ENCODE measurements at places on chromosomes 12 and 14. TPM values are rescaled to one million over a fixed set of nuclear protein-coding genes. Genes with fewer than 3 reads are reported as not detected.

KCNH3 gene
- total RNA-seq, result 5.1 TPM

SENP1 gene
- 45.6 TPM for total RNA-seq

PTPRB gene
- not detected for total RNA-seq

KLRC3 gene
- 1.3 TPM for total RNA-seq

ZNF605 gene
- 9.9 TPM for total RNA-seq

CPM gene
- total RNA-seq, result 0.34 TPM

KCNMB4 gene
- 0.60 TPM for total RNA-seq

SMIM41 gene
- not detected for total RNA-seq

SYNE3 gene
- 91.5 TPM for total RNA-seq

AMHR2 gene
- not detected for total RNA-seq

TMEM116 gene
- 13.1 TPM for total RNA-seq

KRT73 gene
- 0.45 TPM for total RNA-seq

RTN1 gene
- total RNA-seq, result not detected

DLK1 gene
- total RNA-seq, result not detected

MDGA2 gene
- total RNA-seq, result not detected

PPM1A gene
- total RNA-seq, result 50.1 TPM

PTPN6 gene
- total RNA-seq, result 354 TPM

TRAFD1 gene
- 55.9 TPM for total RNA-seq

CD163 gene
- total RNA-seq, result not detected

GLIPR1L2 gene
- not detected for total RNA-seq

HPD gene
- total RNA-seq, result not detected

B4GALNT1 gene
- 0.99 TPM for total RNA-seq

MORN3 gene
- total RNA-seq, result 0.37 TPM

IRAK3 gene
- 0.40 TPM for total RNA-seq

CLBA1 gene
- 0.55 TPM for total RNA-seq

KERA gene
- total RNA-seq, result not detected

AICDA gene
- not detected for total RNA-seq

CLEC14A gene
- not detected for total RNA-seq

FAM181A gene
- total RNA-seq, result not detected

INHBC gene
- not detected for total RNA-seq

AHNAK2 gene
- total RNA-seq, result not detected

Measured in activated CD8-positive, alpha-beta T cell treated with anti-CD3 and anti-CD28 coated beads, Interleukin-2, amount 10 ng/mL, durations not matched to agents 7 days and 5 days (primary cell).